HuH-7.5 (cell line): ENCODE measurements at places on chromosomes 12 and 14.

- DNase-seq = no peak
Measured at GRCh38 chr12:14982562-14982961, 9.7 kb downstream of the PDE6H start.

GRCh38 chr12:10283027-10283426 is 24.6 kb upstream of the KLRD1 start:
- DNase-seq = no peak

DNA sequence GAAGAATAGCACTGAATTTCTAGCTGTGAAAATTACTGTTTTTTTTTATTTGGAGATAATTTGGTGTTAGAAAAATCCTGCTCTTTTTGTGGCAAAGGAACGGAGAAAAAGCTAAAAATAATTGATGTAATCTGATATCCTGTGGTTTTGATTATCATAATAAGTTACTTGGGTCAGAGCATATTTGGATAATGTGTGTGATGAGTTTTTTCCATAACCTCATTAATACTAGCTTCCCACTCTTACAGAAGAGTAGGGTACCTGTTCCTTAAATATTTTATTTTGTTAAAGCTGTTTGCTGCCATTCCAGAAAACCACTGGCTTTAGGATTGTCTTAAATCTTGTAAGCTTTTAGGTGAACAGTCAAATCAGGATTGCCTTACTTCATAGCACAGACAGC is 4.7 kb downstream of the PSMC6 start:
- no peak for DNase-seq

- DNase-seq = no peak
Measured at GRCh38 chr14:89543425-89543790, 126.4 kb upstream of the FOXN3 start.
